Ovary (tissue), 10 donors: ENCODE measurements at places on chromosomes 11 and 22. TPM values are rescaled to one million over a fixed set of nuclear protein-coding genes. Genes with fewer than 3 reads are reported as not detected.
A peak's percentile ranks its signal among the peaks of the same experiment; 100 is the strongest.

SYTL2 gene
- total RNA-seq = 4.2 TPM

- H3K27me3 ChIP-seq = no peaks in the 10 kb centered on the region
- no peak overlapping the region for H3K4me3 ChIP-seq
- H3K36me3 ChIP-seq = no peaks in the 10 kb centered on the region
- no peak overlapping the region for H3K27ac ChIP-seq
- no peak for DNase-seq
These were observed 24.7 kb downstream of the TEF start for GRCh38 chr22:41406410-41406809.

GRCh38 chr11:92149996-92150395 is 74.6 kb upstream of the FAT3 start:
- H3K27ac ChIP-seq = no peak overlapping the region
- H3K27me3 ChIP-seq = no peaks in the 10 kb centered on the region
- DNase-seq = no peak
- H3K4me1 ChIP-seq = no peaks in the 10 kb centered on the region
- H3K4me3 ChIP-seq = no peak overlapping the region

DNA sequence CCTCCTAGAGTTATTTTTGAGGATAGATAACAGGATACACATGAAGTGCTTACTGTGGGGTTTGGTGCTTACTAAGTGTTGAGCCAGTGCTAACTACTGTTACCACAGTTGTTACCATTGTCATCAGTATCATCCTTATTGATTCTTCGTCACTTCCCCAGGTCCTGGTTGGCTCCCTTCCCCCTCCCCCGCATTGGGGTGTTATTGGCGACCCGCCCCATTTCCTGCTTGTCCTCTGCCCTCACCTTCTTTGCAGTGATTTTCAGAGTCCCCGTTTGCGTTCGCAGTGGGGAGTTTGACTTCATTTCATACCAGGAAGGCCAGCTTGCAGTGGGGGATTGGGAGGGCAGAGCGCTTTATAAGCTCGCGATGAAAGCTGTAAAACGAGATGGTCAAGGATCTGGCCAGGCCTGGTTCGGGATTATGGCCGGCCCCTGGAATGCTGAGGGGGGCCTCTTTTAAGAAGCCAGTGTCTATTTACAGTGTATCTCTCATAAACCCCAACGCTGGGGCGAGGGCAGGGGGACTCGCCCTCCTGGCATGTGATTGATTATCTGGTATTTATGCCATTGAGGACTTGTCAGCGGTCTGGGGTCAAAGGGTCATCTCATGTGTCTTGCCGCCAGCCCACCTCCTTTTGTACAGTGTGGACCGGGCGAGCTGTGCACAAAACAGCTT is 84.6 kb upstream of the NNMT start:
- no peaks in the 10 kb centered on the region for H3K36me3 ChIP-seq
- H3K4me3 ChIP-seq = no peak overlapping the region
- H3K27ac ChIP-seq = no peak overlapping the region
- no peaks in the 10 kb centered on the region for H3K27me3 ChIP-seq
- DNase-seq = no peak
- H3K4me1 ChIP-seq = peaks cover 16% of the 10 kb centered on the region

- no peak overlapping the region for H3K27ac ChIP-seq
- DNase-seq = no peak
- no peaks in the 10 kb centered on the region for H3K36me3 ChIP-seq
- no peaks in the 10 kb centered on the region for H3K4me1 ChIP-seq
- H3K27me3 ChIP-seq = no peaks in the 10 kb centered on the region
- H3K4me3 ChIP-seq = no peak overlapping the region
These were observed 183.0 kb downstream of the LUZP2 start for GRCh38 chr11:24679821-24680351.

GRCh38 chr22:37051391-37052385 is at the start of gene KCTD17:
KCTD17 (plus strand) TSS chr22:37051742; CDS start chr22:37051761, 19 bp downstream.
- peak within 1 kb of the TSS; percentile 57 for H3K4me3 ChIP-seq
- peak; percentile 71 for DNase-seq
- peaks cover 5% of the 10 kb centered on the region for H3K4me1 ChIP-seq
- H3K27me3 ChIP-seq = no peaks in the 10 kb centered on the region
